ENCODE measurements at places on chromosomes 7 and 10. TPM values are rescaled to one million over a fixed set of nuclear protein-coding genes. Genes with fewer than 3 reads are reported as not detected.

- no peaks in the 10 kb centered on the region for H3K27me3 ChIP-seq
- no peaks in the 10 kb centered on the region for H3K4me1 ChIP-seq
- H3K4me3 ChIP-seq: no peak overlapping the region
- H3K36me3 ChIP-seq: no peaks in the 10 kb centered on the region
- DNase-seq: no peak
These were observed 15.5 kb upstream of the GDI2 start for GRCh38 chr10:5828725-5829124.

GRCh38 chr10:131676800-131677421, 223.9 kb upstream of the PPP2R2D start:
- DNase-seq: no peak
- no peak overlapping the region for H3K4me3 ChIP-seq
- no peak overlapping the region for H3K27ac ChIP-seq
- no peaks in the 10 kb centered on the region for H3K27me3 ChIP-seq
- no peaks in the 10 kb centered on the region for H3K4me1 ChIP-seq

GRCh38 chr7:98982686-98983085, 104.4 kb downstream of the TRRAP start:
- peaks cover 95% of the 10 kb centered on the region for H3K36me3 ChIP-seq
- DNase-seq: no peak
- H3K4me1 ChIP-seq: no peaks in the 10 kb centered on the region
- no peaks in the 10 kb centered on the region for H3K27me3 ChIP-seq
- no peak overlapping the region for H3K4me3 ChIP-seq
- no peak overlapping the region for H3K27ac ChIP-seq

- H3K27me3 ChIP-seq: no peaks in the 10 kb centered on the region
- no peaks in the 10 kb centered on the region for H3K36me3 ChIP-seq
These were observed 2.8 kb downstream of the LIPM start for GRCh38 chr10:88805361-88805760.

- H3K36me3 ChIP-seq: no peaks in the 10 kb centered on the region
- DNase-seq: no peak
- no peaks in the 10 kb centered on the region for H3K4me1 ChIP-seq
- H3K27ac ChIP-seq: no peak overlapping the region
- no peaks in the 10 kb centered on the region for H3K27me3 ChIP-seq
These were observed 202.9 kb downstream of the GLRX3 start for GRCh38 chr10:130339091-130339490.

GRCh38 chr10:5484205-5484604, 15.2 kb downstream of the CALML5 start:
- H3K4me3 ChIP-seq: no peak overlapping the region
- no peak overlapping the region for H3K27ac ChIP-seq
- no peaks in the 10 kb centered on the region for H3K4me1 ChIP-seq
- H3K27me3 ChIP-seq: no peaks in the 10 kb centered on the region
- DNase-seq: no peak
- no peaks in the 10 kb centered on the region for H3K36me3 ChIP-seq

- no peaks in the 10 kb centered on the region for H3K4me1 ChIP-seq
- no peak for DNase-seq
- no peaks in the 10 kb centered on the region for H3K36me3 ChIP-seq
- H3K4me3 ChIP-seq: no peak overlapping the region
- peaks cover 6% of the 10 kb centered on the region for H3K27me3 ChIP-seq
These were observed 40.3 kb downstream of the NEURL1 start for GRCh38 chr10:103533827-103534226.

DNA sequence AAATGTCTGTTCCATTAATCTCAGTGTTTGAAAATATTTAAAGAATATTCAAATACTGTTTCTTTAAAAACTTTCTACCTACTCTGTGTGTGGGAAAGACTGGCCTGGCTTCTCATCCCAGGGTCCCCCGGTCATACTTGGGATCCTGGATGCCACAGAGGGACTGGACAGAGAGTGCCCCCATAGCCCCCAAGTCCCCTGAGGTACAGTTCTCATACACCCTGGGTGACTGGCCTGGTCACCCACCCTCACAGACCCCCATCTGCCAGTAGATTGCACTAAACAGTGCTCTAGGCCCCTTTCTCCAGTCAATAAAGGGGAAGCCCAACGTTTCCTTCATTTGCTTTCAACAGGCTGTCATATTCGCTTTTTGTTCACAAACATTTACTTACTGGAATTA, 3.0 kb downstream of the TMEM273 start:
- H3K36me3 ChIP-seq: no peaks in the 10 kb centered on the region
- H3K4me1 ChIP-seq: no peaks in the 10 kb centered on the region
- H3K27ac ChIP-seq: no peak overlapping the region
- H3K4me3 ChIP-seq: no peak overlapping the region

GRCh38 chr10:93753621-93754250, 4.0 kb upstream of the LGI1 start:
- H3K4me1 ChIP-seq: no peaks in the 10 kb centered on the region
- DNase-seq: no peak
- no peak overlapping the region for H3K27ac ChIP-seq
- H3K36me3 ChIP-seq: no peaks in the 10 kb centered on the region
- H3K4me3 ChIP-seq: no peak overlapping the region
- no peaks in the 10 kb centered on the region for H3K27me3 ChIP-seq

DNA sequence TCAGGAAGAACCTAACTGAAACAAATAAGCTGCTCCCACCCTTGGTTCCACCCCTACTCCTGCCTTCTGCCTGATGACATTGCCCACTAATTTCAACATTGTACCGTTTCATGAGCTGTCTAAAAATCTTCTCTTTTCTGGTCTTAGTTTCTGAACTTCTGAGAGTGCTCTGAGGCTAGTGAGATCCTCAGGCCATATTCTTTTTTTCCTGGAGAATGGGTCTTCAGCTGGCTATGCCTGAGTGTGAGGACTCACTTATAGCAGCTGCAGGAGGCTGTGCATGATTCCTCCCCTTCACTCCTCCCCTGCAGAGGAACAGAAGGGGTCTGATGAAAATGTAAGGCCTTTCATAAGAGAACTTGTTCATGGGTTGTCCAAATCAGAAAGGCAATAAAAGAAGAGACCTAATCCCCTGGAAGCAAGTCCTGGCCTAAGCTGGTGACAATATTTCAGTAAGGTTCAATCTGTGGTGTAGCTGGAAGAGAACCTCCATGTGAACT, 11.1 kb downstream of the HOXA4 start:
- no peak overlapping the region for H3K4me3 ChIP-seq
- H3K4me1 ChIP-seq: no peaks in the 10 kb centered on the region
- no peaks in the 10 kb centered on the region for H3K36me3 ChIP-seq
- peaks cover 100% of the 10 kb centered on the region for H3K27me3 ChIP-seq
- no peak for DNase-seq

DNA sequence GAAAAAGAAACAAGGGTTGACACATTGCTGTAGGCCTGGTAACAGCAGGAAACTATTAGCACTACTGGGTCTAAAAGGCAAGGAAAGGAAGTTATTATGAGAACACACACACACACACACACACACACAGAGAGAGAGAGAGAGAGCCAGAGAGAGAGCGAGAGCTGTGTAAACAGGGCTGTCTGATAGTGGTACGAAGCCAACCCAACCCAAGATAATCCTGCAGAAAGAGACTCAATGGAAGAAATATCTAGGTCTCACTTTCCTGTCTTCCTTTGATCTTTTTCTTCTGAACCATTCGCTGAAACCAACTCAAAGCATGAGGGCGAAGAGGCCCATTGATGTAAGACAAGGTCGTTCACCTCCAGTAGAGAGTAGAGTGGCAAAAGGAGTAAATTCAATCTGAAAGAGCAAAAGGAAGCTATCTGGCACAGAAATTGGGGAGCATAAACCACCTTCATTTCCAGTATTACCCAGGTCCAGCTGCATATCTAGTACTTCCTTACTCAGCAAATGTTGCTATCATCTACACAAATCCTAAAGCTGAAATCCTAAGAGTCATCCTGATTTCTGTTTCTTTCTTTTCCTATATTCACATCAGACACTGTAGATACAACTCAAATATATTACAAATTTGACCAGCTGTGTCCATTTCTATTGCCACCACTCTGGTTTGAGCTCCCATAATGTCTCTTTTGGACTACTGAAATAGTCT, 110.2 kb downstream of the TMEM26 start:
- H3K36me3 ChIP-seq: no peaks in the 10 kb centered on the region
- no peak overlapping the region for H3K27ac ChIP-seq
- no peaks in the 10 kb centered on the region for H3K4me1 ChIP-seq
- no peak for DNase-seq
- no peaks in the 10 kb centered on the region for H3K27me3 ChIP-seq
- no peak overlapping the region for H3K4me3 ChIP-seq

DNA sequence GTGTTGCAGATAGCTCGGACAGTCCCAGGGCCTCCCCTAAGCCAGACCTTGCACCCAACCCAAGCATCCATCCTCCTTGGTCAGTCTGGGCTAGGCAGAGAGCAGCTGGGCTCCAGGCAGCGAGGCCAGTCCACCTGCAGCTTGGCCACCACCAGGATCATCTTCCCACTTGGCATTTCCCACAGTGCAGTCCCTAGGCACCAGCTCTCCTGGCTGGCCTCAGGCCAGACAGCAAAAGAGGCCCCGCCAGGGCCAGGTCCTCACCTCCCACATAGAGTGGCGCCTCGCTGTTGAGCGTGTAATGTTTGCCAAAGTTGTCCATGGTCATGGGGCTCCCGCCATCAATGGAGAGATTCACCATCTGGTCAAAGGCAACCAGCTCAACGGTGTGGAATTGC, 171.7 kb downstream of the LCOR start:
- DNase-seq: no peak
- no peak overlapping the region for H3K4me3 ChIP-seq
- no peak overlapping the region for H3K27ac ChIP-seq
- H3K4me1 ChIP-seq: peaks cover 1% of the 10 kb centered on the region
- no peaks in the 10 kb centered on the region for H3K27me3 ChIP-seq
- H3K36me3 ChIP-seq: no peaks in the 10 kb centered on the region

DNA sequence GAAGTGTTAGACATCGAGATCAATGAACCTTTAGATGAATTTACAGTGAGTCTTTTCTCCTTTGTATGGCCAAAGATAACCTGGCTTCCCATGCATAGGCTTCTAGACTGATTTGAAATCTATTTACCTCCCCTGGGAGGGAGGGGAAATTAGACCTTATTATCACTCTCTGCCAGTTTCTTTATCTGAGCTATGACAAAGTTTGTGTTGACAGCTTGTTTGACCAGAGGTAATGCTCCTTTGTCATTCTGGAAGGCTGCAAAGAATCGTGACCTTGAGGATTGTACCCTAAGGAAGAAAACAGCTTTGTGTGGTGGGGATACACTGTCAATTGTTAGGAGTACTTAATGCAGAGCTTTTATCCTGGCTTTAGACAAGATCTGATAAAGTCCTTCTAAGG, 36.4 kb downstream of the RBM33 start:
- no peaks in the 10 kb centered on the region for H3K27me3 ChIP-seq
- H3K36me3 ChIP-seq: peaks cover 44% of the 10 kb centered on the region
- no peak overlapping the region for H3K27ac ChIP-seq
- DNase-seq: no peak
- H3K4me3 ChIP-seq: no peak overlapping the region

DNA sequence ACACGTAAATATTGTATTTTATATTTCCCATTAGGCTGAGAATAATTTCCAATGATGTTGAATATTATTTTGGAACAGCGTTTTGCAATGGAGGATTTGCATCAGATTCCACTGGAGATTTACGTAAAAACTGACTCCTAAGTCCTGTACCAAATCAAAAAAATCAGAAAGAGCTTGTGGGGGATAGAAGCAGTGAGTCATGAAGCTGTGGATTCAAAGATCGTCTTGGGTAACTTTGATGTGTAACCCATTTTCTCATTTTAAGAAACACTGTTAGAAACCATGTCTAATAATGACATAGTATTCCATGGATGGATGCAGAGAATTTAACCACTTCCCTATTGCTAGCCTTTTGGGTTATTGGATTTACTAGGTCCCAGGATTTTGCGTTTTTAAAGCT, 158.6 kb downstream of the INHBA start:
- H3K4me3 ChIP-seq: no peak overlapping the region
- DNase-seq: no peak
- no peaks in the 10 kb centered on the region for H3K36me3 ChIP-seq
- H3K27me3 ChIP-seq: no peaks in the 10 kb centered on the region
- no peaks in the 10 kb centered on the region for H3K4me1 ChIP-seq
- no peak overlapping the region for H3K27ac ChIP-seq

DNA sequence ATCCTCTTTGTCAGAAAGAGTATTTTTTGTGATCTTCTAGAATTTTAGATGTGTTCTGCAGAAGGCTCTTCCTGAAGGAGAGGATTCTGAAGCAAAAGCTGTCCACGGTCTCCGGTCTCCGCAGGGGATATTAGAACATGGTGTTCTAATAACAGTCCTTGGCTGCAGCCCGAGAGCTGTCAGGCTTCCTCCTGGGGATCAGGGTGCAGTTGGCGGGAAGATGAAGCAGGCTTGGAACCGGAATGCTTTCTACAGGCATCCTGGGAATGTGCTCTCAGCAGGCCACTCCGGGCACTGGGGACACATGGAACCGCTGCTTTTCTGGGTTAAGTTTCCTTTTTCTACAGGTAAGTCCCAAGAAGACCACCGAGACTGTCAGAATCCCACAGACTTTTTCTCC, 118.6 kb upstream of the PARD3 start:
- no peak overlapping the region for H3K4me3 ChIP-seq
- DNase-seq: no peak
- H3K27me3 ChIP-seq: no peaks in the 10 kb centered on the region
- no peak overlapping the region for H3K27ac ChIP-seq

GRCh38 chr7:128876978-128877755, 14.5 kb downstream of the ATP6V1F start:
- H3K4me3 ChIP-seq: no peak overlapping the region
- no peaks in the 10 kb centered on the region for H3K36me3 ChIP-seq
- H3K27ac ChIP-seq: no peak overlapping the region
- H3K27me3 ChIP-seq: no peaks in the 10 kb centered on the region
- DNase-seq: no peak

- H3K27ac ChIP-seq: no peak overlapping the region
- H3K4me3 ChIP-seq: no peak overlapping the region
- no peak for DNase-seq
- H3K4me1 ChIP-seq: peaks cover 7% of the 10 kb centered on the region
- H3K36me3 ChIP-seq: peaks cover 4% of the 10 kb centered on the region
These were observed 67.7 kb downstream of the NSUN6 start for GRCh38 chr10:18583575-18584270.

DNA sequence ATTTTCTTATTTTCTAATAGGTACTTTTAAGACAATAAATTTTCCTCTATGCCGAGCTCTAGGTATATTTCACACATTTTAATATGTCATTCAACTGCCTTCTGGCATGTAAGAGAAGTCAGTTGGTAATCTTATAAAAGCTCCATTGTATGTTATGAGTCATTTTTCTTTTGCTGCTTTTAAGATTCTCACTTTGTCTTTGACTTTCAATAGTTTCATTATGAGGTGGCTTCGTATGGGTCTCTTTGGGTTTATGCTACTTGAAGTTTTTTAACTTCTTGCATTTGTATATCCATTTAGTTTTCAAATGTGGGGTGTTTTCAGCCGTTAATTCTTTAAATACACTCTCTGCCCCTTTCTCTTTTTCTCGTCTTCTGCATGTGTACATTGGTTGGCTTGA, 80.5 kb downstream of the ABCA13 start:
- H3K4me1 ChIP-seq: no peaks in the 10 kb centered on the region
- no peaks in the 10 kb centered on the region for H3K36me3 ChIP-seq
- peaks cover 10% of the 10 kb centered on the region for H3K27me3 ChIP-seq
- no peak overlapping the region for H3K4me3 ChIP-seq

Gene GRID2IP
- polyA plus RNA-seq: 0.06 TPM

Gene CHST3
- 6.0 TPM for polyA plus RNA-seq

Gene PRKG1
- 4.3 TPM for polyA plus RNA-seq

Gene PNLIPRP2
- polyA plus RNA-seq: not detected

Gene SLC26A5
- not detected for polyA plus RNA-seq

Gene CFAP69
- polyA plus RNA-seq: 2.8 TPM

Measured in SK-N-SH (cell line).